ENCODE measurements at places on chromosomes 4 and X. TPM values are rescaled to one million over a fixed set of nuclear protein-coding genes. Genes with fewer than 3 reads are reported as not detected.

The ARAP2 gene
- total RNA-seq: 18.8 TPM

The CCNA2 gene
- total RNA-seq: 119 TPM

The PAGE5 gene
- 37.9 TPM for total RNA-seq

The FAM90A26 gene
- total RNA-seq: not detected

The AMTN gene
- 142 TPM for total RNA-seq

The ITM2A gene
- not detected for total RNA-seq

The PDZD4 gene
- total RNA-seq: 4.0 TPM

The GPR34 gene
- total RNA-seq: not detected

The TCEANC gene
- 3.5 TPM for total RNA-seq

The ARHGEF38 gene
- total RNA-seq: not detected

The ATOH1 gene
- total RNA-seq: not detected

The PRDM5 gene
- total RNA-seq: 11.7 TPM

The FAM53A gene
- total RNA-seq: 0.46 TPM

The SMS gene
- total RNA-seq: 213 TPM

Measured in H4 (cell line).